Immature natural killer cell (primary cell): ENCODE measurements at places on chromosomes 4 and X. TPM values are rescaled to one million over a fixed set of nuclear protein-coding genes. Genes with fewer than 3 reads are reported as not detected.

GRCh38 chrX:12843668-12844279 lies 23.1 kb upstream of the TLR7 start:
- no peak for DNase-seq

DNA sequence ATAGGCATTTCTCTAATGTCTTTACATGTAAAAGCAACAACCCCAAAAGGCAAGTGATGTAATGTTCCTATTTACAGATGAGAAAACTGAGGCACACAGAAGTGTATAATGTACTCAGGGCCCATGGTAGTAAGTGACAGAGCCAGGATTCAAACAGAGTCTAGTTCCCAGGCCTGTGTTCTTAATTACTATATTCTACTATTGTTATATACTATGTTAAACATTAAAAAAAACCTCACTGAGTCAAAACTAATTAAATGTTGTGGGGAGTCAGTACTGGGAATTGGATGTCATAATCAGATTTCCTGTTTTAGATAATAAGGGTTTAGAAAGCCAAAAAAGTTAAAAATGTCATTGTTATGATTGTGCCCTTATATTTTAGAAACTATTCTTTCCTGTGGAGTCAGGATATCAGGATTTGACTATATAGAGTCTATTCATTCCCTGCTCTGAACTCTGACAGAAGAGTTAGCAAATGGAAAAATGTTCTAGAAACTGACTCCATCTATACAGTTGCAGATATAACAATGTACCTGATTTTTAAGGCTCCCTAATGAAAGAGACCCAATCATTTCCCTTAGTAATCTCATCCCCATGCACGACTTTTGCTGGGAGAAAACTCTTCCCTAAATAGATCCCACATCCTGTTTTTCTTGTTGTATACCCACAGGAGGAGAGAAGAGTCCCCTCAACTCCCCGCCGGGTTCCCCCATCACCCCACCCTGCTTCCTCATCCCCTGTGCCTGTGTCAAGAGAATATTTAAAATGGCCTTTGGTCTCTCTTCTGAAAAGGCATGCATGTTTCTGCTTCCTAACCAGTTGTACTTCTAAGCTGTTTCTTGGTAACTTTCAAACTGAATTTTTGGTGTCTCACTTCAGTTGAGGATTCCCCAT lies 69.7 kb downstream of the REELD1 start:
- DNase-seq, result no peak

DNA sequence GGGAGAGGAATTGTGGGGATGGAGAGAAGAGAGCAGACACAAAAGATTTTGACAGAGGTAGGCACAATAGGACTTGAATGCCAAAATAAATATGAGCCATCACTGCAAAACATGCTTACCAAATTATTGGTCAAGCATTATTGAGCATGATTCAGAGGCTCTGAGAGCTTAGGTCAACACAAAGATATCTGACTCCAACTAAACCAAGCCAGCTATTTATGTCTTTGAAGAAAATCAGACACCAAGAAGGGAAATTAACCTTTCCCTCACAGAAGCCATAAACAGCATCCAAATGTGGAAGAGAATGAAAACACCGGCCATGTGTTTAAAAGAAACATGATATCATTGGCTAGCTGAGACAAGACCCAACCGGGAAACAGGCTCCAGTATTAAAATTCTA lies 323.2 kb downstream of the RAB28 start:
- no peak for DNase-seq

GRCh38 chr4:38119668-38120385 lies 159.6 kb downstream of the PTTG2 start:
- no peak for DNase-seq

- DNase-seq, result no peak
These were observed 65.3 kb upstream of the SHISA3 start for GRCh38 chr4:42331914-42332368.

DNA sequence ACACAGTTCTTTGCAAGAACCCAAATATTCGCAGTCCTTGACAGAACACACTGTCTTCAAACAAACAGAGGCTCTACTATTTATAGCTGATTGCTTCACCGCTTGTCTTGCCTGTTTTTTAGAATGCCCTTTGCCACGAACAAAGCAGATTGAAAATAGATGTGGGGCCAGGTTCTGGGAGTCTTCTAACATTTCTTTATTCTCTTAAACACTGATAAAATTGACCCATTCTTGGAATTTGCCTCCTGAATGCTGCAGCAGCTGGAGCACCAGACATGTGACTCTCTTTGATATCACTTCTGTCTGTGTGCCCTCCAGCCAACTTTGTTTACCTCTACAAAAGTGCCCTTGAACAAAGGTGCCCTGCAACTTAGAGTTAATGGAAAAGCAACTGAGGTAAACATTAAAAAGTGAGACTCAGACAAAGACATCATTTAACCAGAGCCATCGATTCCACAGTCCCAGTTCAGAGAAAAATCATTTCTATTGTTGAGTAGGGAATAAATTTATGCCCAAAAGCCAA lies 64.2 kb upstream of the SPP1 start:
- no peak for DNase-seq

GRCh38 chrX:8190341-8190830 lies 19.3 kb upstream of the VCX2 start:
- DNase-seq, result no peak

Gene CDKL2
- 0.08 TPM for polyA plus RNA-seq

Gene PCYT1B
- not detected for polyA plus RNA-seq
